ENCODE measurements at places on chromosomes 16 and 17. TPM values are rescaled to one million over a fixed set of nuclear protein-coding genes. Genes with fewer than 3 reads are reported as not detected.

DNA sequence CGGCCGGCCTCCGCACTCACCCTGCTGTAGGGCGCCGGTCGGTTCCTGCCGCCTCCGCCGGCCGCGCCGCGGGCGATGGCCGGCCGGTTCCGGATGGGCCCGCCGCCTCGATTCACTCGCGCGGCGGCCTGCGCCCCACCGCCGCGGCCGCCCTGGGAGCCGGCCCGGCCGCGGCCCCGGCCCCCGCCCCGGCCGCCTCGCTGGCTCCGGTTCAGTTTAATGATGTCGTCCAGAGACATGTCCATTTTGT, 158 bp downstream of the ALYREF start:
- H3K27ac ChIP-seq, result peak overlapping the region; percentile 98
- H3K4me3 ChIP-seq, result peak overlapping the region; percentile 97
- peaks cover 18% of the 10 kb centered on the region for H3K4me1 ChIP-seq
- H3K36me3 ChIP-seq, result peaks cover 53% of the 10 kb centered on the region
- no peaks in the 10 kb centered on the region for H3K27me3 ChIP-seq

DNA sequence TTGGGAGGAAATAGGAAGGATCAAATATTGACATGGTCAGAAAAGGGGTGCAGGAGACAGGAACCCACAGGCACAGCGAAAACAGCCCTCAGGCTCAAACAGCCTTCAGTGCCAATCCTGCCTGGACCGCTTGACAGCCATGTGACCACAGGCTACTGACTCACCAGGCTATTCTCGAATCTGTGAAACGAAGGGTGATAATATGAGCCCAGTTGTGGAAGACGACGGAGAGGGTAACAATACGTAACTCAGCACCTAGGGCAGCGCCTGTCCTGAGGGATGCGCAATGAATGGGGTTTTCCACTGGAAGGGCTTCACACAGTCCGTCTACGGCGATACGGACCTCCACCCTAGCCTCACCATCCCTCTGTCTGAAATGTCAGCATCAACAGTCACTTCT, 117.3 kb upstream of the RCVRN start:
- no peaks in the 10 kb centered on the region for H3K27me3 ChIP-seq
- no peak overlapping the region for H3K27ac ChIP-seq
- no peaks in the 10 kb centered on the region for H3K36me3 ChIP-seq
- H3K4me3 ChIP-seq, result no peak overlapping the region

Gene EIF1
- 779 TPM for total RNA-seq

Gene EVI2B
- total RNA-seq, result 13.0 TPM

Gene TBC1D3I
- 1.2 TPM for total RNA-seq

Gene HCRT
- not detected for total RNA-seq

- no peaks in the 10 kb centered on the region for H3K36me3 ChIP-seq
- no peak for DNase-seq
- H3K27ac ChIP-seq, result no peak overlapping the region
- H3K4me1 ChIP-seq, result no peaks in the 10 kb centered on the region
- no peak overlapping the region for H3K4me3 ChIP-seq
- H3K27me3 ChIP-seq, result no peaks in the 10 kb centered on the region
Measured at GRCh38 chr17:3526971-3527370, 30.6 kb downstream of the TRPV3 start.

All from activated T-helper 2 cell treated with anti-CD3 and anti-CD28 coated beads, Interferon-gamma antibody, Interleukin-2, Interleukin-4, amounts not matched to agents 10 μg/mL and 5 μg/mL and 100 μg/mL, durations not matched to agents 14 hours and 24 hours and 36 hours (primary cell).